ENCODE measurements at places on chromosomes 1 and 21. TPM values are rescaled to one million over a fixed set of nuclear protein-coding genes. Genes with fewer than 3 reads are reported as not detected.

- no peak for DNase-seq
Measured at GRCh38 chr1:156262461-156263287, 14.8 kb upstream of the PAQR6 start.

DNA sequence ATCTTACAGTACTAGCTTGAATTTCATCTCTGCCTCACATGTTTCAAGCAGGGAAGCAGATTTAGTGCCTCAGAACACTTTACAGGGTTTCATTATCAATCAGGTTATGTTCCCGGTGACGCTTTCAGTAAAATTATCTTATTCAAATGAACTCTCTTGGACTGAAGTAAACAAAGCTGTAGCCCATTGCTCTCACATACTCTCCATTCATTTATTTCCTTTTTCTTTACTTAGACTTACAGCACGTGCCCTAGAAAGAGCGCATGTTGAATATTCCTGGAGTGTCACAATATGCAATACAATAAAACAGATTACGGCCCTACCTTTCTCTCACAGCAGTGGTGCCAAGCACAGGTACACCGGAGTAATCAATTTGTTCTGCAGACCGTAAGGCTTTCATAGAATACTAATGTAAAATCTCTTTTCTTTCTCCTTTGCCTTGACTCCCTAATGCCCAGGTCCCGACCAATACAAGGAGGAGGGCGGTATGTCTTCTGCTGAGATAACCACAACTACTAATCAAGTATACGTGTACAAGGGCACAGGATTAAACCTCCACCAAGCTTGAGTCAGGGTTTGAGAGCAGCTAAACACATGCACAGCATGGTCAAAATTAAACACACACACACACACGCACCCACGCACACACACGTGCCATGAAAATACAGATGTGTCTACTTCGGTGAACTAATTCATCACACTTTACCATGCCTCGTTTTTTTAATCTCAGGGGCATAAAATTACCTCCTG is 62.8 kb downstream of the NRIP1 start:
- DNase-seq, result no peak

The LCE2B gene
- not detected for total RNA-seq

DNA sequence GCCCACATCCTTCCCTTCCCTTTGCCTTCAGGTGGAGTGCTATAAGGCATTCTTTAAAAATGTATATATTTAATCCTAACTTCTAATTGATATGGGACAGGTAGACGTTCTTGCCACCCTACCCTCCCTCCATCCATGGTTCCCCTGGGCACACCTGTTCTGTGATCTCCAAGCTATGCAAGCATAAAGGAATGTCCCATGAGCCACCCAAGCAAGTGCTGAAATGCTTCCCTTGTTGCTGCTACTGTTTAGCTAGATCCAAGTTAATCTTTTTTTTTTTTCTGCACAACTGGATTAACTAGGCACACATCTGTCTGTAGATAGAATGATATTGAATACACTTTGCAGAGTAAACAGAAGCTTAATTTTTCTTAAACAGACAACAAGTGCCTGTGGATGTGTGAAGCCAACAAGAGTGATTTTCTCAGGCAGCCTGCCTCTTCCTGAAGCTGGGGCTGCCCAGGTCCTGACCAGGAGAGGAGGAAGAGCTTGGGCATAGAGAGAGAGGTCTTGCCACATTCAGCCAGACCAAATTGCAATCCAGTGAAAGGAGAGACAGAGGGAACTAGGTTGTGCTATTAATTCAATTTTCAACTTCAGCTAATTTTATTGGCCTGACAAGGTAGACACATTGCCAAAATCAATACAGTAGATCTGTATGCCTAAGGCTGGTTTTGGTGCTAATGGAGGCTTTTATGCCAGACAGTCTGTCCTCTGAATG is 28.2 kb upstream of the ATP1B1 start:
- DNase-seq, result no peak

- no peak for DNase-seq
Measured at GRCh38 chr1:72186733-72187307, 95.5 kb downstream of the NEGR1 start.

GRCh38 chr1:226590614-226591013 is 42.0 kb downstream of the STUM start:
- no peak for DNase-seq

DNA sequence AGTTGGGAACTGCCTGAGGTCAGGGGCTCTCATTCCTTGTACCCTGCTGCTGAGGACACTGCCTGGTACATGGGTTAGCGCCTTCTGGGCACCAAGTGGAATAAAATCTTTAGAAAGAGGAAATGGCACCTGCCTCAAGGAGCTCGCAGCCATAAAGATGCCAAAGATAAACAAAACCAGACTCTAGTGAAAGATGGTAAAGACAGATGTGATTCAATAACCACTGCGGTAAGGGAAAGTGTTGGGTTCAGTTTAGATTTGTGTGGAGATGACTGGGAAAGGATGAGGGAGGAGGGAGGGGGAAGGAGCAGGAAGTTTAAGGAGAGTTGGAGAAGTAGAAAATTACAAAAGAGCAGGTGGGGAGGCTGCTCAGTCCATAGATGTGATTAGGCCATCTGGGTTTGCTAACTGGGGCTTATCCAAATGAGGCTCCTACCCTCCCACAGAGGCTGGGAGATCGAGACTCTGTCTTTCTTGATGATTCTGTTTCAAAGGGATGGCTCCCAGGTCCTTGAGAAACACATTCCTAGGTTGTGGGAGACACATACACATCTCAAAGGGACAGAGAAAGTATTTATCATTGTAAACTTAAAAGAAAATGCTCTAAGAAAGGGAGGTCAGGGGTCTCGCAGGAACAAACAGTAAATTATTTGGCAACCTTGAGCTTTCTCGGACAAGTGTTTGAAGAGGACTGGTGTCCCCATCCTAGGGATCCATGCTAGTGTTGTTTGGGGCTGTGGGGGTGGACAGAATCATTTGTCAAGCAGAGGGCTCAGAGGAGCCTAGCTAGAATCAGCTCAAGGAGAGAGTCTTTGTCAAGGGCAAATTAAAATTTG is 65.7 kb upstream of the MORC3 start:
- no peak for DNase-seq

The RNU1-2 gene
- 1,905 TPM for total RNA-seq

GRCh38 chr1:85934516-85934915 is 222.1 kb downstream of the COL24A1 start:
- no peak for DNase-seq

The MCOLN3 gene
- total RNA-seq, result 12.4 TPM

DNA sequence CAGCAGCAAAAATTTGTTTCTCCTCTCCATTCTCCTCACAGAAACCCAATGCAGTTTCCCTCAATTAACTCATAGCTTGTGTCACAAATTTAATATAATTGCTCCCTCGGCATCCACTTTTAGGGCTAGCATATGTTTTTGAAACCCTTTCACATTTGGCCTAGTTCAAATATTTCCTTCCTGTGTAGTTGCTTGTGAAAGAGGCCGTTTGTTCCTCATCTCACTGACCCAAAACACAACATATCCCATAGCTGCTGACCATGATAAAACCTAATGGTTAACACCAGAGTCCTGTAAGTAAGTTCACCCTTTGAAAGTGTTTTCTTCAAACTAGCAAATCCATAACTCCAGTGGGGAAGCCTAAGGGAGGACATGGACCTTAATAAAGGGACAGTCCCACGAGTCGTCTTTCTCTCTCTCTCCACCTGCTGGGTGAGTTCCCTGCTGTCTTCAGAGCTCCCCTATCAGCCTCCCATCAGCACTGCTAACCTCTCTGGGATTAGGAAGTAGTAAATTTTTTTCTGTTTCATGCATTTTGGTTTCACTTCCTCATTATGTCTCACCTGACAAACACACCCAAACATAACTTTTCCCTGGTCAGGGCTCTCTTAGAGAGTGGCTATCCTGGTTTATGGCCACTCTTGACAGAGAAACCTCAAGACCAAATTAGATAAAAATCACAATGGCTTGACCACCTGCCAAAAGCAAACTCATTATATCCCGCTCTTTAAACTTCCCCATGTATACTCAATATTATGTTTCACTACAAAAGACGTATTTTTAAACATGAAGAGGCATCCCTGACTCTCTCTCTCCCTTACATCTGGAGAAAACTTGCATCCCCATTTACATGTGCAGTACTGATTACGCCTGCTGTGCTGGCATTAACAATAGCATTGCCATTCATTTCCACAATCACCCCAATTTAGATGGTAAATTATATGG is 177.7 kb upstream of the HP1BP3 start:
- DNase-seq, result no peak

DNA sequence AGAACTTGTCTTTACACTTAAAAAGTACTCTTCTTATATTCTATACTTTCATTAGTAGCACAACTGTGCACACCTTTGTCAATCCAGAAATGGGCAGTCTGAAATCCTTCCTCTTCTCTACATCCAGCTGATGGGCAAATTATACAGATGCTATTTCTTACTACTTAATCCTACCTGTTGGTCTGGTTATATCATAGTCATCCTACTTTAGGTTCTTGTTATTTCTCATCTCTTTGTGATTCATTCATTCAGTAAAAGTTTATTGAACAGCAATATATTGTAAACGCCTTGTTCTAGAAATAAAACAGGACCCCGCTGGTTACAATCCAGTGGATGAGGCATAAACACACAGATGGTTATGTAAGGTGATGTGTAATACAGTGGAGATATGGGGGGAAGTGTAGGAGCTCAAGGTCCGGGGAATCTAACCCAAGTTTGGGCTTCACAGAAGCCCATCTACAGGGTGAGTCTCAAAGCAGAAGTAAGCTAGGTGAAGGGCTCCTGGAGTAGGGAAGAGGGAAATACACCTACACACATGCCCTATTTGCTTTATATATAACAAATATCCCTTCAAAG is 11.8 kb upstream of the FUBP1 start:
- no peak for DNase-seq

GRCh38 chr1:208047476-208047934 is 136.6 kb upstream of the CD34 start:
- no peak for DNase-seq

DNA sequence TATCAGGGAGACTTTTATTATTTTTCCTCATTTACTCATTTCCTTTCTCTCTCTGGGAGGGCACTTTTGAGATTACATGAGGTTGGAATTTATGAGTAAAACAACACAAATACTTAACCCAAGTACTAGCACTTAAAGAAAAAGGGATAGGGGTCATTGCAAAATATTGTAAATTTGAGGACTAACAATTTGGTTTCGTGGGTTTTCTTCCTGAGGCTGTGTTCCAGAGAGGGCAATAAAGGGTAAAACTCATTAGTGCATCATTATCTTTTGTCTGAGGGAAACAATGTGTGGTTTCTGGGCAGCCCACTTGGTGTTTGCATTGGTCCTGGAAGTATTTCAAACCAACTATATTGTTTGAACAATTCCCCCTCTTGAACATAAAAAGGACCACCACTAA is 96.5 kb downstream of the GREM2 start:
- no peak for DNase-seq

The FAM167B gene
- total RNA-seq, result 1.8 TPM

DNA sequence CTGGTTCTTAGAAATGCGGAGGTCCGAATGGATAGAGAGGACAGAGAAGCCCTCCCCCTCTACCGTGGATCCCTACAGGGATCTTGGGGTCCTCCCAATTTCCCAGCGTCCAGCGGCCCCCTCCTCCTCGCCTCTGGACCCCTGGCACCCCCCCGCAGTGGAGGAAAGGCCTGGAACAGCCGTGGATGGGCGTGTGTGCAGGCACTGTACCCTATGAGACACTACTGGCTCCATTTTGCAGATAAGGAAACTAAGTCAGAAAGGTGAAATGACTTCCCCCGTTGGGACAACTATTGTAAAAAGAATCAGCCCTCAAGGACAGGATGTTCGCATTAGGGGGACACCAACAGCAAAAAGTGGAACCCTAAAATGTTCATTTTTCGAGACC is 931 bp upstream of the CLSTN1 start:
- no peak for DNase-seq

DNA sequence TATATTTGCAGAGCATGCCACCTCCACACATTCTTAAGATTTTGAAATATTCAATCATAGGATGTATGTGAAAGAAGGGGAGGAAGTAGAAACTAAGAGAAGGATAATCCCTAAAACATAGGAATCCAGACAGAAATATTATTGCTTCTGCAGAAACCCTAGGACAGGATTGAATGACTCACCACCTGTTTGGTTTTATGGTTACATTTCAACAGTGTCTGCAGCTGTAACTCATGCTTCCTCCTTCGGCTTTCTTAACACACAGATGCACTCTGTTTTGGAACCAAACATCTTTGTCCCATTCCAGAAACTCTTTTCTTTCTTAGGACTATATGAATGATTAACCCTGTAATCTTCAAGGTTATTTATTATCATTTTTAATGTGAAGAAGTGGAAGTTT is 20.7 kb downstream of the RGS7 start:
- DNase-seq, result peak; percentile 21

GRCh38 chr1:15406614-15407559 is 2.8 kb upstream of the EFHD2 start:
- DNase-seq, result no peak

The RGS16 gene
- total RNA-seq, result 1.2 TPM

The LRRC71 gene
- not detected for total RNA-seq

The SLAMF7 gene
- total RNA-seq, result 8.4 TPM

The TSACC gene
- 1.4 TPM for total RNA-seq

The ARHGEF16 gene
- 28.0 TPM for total RNA-seq

DNA sequence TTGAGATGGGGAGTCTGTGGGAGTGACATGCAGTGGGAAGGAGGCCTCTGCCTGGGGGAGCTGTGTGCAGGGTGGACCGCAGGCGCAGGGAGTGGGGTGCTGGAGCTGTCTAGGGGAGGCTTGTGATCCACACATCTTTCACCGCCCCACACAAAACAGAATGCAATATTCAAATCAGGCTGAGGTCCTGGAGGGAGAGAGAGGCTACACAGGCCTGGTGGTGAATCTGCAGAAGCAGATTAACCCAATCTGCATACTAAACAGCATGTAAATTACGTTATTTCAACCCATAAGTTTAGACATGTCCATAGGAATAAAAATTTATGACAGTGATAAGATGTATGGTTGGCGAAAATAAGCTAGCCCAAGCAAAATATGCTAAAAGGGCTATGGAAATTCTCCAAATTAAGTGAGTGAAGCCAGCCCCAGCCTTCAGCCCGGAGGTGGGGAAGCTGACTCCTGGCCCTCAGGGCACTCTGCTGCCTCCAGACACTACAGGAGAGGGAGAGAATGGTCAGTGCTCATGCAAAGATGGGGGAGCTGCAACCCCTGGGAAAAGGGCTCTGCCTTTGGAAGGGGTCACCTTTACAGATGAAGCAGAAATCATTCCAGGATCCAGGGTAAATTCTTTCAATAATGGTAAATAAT is 156.2 kb upstream of the CTTNBP2NL start:
- no peak for DNase-seq

The BACE2 gene
- total RNA-seq, result 59.0 TPM

- no peak for DNase-seq
Measured at GRCh38 chr1:48903291-48903690, 126.6 kb upstream of the BEND5 start.

GRCh38 chr1:167776616-167777268 is 55.0 kb downstream of the MPZL1 start:
- DNase-seq, result no peak

The NPR1 gene
- not detected for total RNA-seq

The SYT14 gene
- total RNA-seq, result 2.1 TPM

DNA sequence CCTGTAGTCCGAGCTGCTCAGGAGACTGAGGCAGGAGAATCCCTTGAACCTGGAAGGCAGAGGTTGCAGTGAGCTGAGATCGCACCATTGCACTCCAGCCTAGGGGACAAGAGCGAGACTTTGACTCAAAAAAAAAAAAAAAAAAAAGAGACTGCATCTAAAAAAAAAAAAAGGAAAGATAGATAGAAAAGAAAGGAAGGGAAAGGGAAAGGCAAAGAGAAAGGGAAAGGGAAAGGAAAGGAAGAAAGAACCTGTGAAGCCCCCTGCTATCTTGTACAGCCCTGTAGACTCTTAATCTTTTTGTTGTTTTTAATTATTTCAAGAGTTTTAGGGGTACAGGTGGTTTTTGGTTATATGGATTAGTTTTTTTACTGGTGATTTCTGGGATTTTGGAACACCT is 46.0 kb upstream of the MUTYH start:
- DNase-seq, result no peak
